ENCODE measurements at places on chromosomes 5 and 9.

- no peak for DNase-seq
Observed at GRCh38 chr5:9500193-9500592, 45.7 kb downstream of the SEMA5A start.

DNA sequence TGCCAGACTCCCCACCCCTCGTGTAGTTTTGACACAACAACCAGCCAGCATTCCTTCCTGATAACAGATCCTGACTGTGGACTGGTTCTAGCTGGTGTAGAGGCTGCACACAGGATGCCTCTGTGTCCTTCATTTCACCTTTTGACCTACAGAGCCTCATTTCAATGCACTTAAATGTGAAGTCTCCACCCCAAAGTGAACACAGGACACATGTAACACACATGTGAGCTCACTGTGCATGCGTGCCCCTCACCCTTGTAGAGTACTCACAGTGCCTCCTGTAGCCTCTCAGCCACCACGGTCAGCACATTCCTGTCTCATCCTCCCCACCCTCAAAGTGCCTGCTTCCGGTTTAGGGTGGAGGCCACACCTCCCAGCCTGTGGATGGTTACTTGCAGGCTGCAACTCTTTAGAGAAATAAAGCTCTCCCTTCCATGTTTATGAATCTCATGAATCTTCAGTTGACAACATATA is 11.6 kb upstream of the NKD2 start:
- peak; percentile 13 for DNase-seq

DNA sequence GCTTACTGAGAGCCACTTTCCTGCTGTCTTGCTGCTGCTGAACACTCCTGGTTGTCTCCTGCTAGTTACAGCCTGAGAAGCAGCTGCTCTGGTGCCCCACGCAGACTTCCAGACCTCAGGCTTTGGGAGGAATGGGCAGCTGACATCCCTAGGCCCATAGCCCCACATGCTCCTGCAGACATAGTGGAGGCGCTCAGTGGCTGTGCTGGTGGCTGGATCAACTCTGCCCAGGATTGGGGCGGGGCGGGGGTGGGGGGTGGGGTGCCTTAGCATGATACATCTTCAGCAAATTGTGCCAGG is 93.9 kb downstream of the DAB2IP start:
- DNase-seq = no peak

DNA sequence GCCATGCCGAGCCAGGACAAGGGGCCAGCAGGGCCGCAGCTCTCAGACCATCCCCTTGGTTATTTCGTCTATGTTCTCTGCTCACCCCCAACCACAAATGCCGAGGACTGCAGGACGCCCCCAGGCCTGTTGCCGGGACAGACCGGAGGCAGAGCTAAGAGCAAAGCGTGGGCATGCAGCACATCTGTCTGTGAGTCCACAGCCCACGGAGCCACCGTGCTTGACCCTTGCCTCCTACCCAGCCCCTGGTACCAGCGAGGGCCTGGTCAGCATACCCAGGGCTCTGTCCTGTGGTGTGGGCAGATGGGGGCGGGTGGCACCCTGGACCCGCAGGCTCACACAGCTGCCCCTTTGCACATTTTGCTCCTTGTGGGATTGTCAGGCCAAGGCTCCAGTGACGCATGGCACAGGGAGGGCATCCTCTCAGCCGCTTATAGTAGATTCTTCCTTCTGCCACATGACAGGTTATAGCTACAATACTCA is 4.7 kb downstream of the BRD3 start:
- no peak for DNase-seq

GRCh38 chr5:167934551-167934971 is 356.9 kb upstream of the WWC1 start:
- DNase-seq = no peak

- DNase-seq = no peak
Observed at GRCh38 chr5:102531506-102531905, 32.7 kb upstream of the SLCO6A1 start.

DNA sequence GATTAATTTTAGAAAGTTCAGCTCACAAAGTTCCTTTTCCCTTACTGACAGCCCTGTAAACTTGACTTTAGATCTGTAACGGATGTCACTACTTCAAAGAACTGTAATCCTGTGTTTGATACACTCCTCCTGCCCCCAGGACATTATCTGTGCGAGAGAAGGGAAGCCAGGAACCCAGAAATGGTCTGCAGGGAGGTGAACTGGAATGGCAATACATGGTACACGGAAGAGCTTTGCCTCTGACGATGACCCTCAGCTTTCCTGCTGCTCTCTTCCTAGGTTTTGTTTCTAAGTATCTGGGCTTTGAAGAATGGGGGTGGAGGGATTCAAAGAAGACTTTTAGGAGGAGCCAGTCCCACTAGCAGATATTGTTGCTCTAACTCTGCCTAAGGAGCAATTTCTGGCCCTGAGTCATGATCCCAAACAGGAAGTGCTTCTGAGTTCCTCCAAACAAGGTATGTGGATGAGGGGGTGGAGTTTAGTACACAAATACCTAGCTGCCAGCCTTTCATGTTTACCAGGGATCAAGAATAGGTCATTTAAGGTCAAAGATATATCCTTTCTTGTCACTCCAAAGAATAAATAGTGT is 43.4 kb upstream of the TMC1 start:
- no peak for DNase-seq

DNA sequence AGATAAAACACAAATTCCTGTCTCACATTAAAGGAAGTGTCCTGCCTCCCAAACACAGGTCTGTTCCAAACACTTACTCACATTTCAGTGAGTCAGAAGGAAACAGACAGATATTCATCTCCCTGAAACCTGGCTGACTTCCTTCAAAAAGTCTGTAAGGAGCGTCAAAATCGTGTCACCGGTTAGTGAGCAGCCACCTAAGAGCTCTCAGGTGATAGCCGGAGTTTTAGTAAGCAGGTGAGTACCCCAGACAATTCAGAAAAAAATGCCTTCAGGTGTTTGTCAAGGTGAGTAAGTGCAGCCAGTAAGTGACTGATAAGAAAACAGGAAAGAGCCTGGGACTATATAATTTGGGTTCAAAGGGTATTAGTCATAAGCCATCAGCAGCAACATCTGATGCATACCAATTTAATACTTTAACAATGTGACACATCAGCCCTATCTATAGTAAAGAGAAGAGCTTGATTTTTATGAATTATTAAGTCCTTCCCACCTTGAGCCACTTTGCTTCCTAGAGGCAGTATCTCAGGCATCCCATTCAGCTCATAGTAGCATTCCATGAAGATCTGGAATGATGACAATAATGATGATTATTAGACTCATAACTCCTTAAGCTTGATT is 1.3 kb upstream of the ITGA2 start:
- DNase-seq = no peak

GRCh38 chr9:131799177-131799823 is 59.4 kb upstream of the RAPGEF1 start:
- DNase-seq = peak; percentile 82

Data from WTC11 (cell line).